ENCODE measurements at places on chromosomes 16 and 17. TPM values are rescaled to one million over a fixed set of nuclear protein-coding genes. Genes with fewer than 3 reads are reported as not detected.

The TBC1D26 gene
- not detected for polyA plus RNA-seq

The USP32 gene
- polyA plus RNA-seq = 23.8 TPM

The PYDC1 gene
- polyA plus RNA-seq = 2.3 TPM

The SMTNL2 gene
- 139 TPM for polyA plus RNA-seq

The SHCBP1 gene
- polyA plus RNA-seq = 8.9 TPM

The ACSM3 gene
- 3.6 TPM for polyA plus RNA-seq

The PPP1R1B gene
- 4.5 TPM for polyA plus RNA-seq

The TM4SF5 gene
- polyA plus RNA-seq = not detected

The CACNG5 gene
- not detected for polyA plus RNA-seq

The HGS gene
- 59.1 TPM for polyA plus RNA-seq

The PRR11 gene
- 9.9 TPM for polyA plus RNA-seq

The QRICH2 gene
- polyA plus RNA-seq = 5.6 TPM

Measured in hindlimb muscle (tissue), 1 donor.